NCI-H526 (cell line): ENCODE measurements at places on chromosomes 12 and 14.
A peak's percentile ranks its signal among the peaks of the same experiment; 100 is the strongest.

DNA sequence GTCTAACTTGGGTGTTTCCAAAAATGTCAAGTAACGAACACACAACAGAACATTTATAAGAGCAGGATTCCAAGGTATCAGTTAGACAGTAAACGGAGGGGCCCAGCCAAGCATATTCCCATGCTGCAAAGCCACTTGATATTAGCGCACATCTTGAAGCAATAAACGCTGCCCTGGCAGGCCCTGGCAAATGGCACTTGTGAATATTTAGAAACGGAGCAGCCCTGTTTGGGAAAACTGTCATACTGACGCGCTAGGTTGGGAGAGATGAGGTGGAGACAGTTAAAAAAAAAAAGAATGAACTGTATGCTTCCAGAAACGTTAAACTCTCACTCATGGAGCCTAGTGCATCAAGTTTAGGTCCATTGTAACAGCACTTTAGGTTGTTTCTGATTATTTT, 9.3 kb downstream of the DGLUCY start:
- no peak for DNase-seq

- no peak for DNase-seq
Observed at GRCh38 chr12:124603100-124603541, 35.7 kb upstream of the NCOR2 start.

GRCh38 chr12:123494124-123494851, 36.3 kb downstream of the SNRNP35 start:
- no peak for DNase-seq

DNA sequence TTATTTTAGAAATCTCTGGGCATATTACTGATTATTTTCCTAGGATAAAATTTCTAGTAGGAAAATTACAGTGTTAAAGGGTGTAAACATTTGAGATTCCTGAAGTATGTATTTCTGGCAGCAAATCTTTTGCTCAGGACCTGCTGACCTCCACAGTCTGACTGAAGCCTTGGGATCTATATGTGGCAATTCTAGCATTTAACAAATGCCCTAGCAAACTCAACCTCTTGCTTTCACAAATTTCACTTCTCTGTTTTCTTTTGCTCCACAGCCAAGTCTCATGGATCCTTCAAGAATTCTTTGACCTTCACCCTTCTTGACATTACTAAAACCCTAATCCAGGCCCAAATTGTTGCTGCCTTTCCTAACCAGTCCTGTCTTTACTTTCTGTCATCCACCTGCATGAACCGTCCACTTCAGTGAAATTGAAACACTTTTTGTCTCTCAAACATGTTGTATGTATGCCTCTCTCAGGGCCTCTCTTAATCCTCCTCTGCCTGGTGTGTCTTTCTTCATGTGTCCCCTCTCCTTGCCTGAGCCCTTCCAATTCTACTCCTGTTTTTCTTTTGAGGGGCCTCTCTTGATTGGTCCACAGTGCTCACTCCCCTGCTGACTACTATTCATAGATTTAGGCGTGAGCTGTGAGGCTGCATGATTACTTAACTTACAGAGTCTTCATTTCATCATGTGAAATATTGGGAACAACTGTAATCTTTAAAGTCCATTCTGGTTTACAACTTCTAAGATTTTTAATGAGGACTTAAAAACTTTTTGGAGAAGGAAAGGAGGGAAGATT, 5.1 kb upstream of the DYRK4 start:
- no peak for DNase-seq

- no peak for DNase-seq
Observed at GRCh38 chr12:92546635-92547348, 156.0 kb upstream of the PLEKHG7 start.

DNA sequence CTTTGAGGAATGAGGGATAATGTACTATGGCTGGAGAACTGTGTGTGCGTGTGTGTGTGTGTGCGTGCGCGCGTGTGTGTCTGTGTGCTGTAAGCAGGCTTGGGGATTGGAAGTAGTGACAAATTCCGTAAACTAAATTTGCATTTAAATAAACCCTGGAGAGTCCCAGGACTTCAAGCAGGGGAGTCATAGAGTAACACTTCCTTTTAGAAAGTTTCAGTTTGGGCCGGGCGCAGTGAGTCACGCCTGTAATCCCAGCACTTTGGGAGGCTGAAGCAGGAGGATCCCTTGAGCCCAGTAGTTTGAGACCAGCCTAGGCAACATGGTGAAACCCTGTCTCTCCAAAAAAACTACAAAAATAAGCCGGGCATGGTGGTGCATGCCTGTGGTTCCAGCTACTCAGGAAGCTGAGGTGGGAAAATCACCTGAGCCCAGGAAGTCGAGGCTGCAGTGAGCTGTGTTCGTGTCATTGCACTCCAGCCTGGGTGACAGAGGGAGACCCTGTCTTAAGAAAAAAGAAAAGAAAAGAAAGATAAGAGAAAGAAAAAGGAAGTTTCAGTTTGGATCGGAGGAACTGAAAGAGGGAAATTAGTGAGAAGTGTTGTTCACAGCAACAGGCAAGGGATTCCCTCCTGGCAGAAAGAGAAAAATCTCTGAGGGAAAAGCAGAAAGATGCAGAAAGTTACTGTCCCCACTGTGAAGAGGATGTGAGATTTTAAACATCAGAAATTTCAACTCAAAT, 222.7 kb upstream of the SOX5 start:
- no peak for DNase-seq

DNA sequence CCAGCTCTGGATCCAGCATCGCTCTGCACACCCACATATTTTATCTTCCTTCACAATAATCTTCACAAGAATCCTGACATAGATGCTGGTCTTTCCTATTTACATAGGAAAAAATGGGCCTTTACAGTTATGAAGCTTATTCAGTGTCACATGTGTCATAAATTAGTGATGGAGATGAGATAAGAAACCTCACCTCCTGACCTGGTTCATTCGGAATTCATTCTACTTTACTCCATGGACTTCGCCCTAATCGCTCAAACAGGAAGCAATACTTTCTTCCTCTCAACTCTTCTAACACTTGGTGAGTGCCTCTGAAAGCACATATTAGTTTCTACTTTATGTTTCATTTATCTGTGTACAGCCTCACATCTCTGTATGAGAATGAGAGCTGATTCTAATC, 12.0 kb upstream of the SINHCAF start:
- peak; percentile 23 for DNase-seq

DNA sequence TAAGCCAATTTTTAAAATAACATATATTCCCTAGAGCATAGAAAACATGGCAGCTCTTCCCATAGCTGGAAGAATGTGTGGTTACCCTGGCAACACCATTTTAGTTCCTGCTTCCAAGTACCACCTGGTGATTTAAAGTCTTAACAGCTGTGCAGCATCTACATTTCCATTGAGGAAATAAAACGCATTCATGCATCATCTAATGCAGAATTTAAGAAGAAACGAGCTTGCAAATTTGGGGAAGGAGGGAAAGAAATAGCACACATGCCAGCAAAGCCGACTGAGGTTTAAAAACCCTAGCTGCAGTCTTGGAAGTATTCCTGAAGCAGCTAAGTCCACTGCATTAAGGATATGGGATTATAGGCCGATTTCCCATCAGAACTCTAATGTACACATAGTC, 22.8 kb upstream of the SLC38A2 start:
- no peak for DNase-seq

- no peak for DNase-seq
Observed at GRCh38 chr12:71356569-71356968, 83.0 kb upstream of the LGR5 start.

GRCh38 chr14:31927348-31927832, 149.7 kb upstream of the ARHGAP5 start:
- no peak for DNase-seq

GRCh38 chr12:62860501-62861411, 74.2 kb downstream of the PPM1H start:
- DNase-seq, result no peak

- DNase-seq, result peak; percentile 68
Observed at GRCh38 chr12:111745211-111745610, 21.5 kb upstream of the ALDH2 start.

- no peak for DNase-seq
Observed at GRCh38 chr14:71354801-71355200, 447.5 kb downstream of the PCNX1 start.

GRCh38 chr12:70236990-70237389, 6.2 kb upstream of the CNOT2 start:
- no peak for DNase-seq

- no peak for DNase-seq
Observed at GRCh38 chr12:28442101-28442500, 251.8 kb downstream of the CCDC91 start.

- no peak for DNase-seq
Observed at GRCh38 chr12:83826112-83826511, 1086.5 kb downstream of the SLC6A15 start.

GRCh38 chr14:23347406-23348296, 5.0 kb downstream of the SLC22A17 start:
- DNase-seq, result no peak

DNA sequence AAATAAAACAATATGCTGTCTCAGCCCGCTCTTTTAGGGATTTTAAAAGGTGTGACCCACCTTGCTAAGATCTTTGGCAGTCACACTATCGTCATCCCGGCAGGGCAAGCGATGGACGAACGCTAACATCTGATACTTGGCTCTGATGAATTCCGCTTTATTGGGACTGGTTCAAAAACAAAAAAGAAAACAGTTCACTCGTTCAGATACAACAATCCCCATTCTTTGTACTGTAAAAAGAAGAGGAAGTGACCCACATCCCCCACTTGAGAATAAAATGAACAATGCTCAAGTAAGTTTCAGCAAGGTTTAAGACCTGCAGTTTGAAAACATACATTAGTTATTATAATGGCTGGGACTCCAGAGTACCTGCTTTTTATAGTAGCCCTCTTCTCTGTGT, 7.3 kb downstream of the GIT2 start:
- no peak for DNase-seq

GRCh38 chr14:94924189-94924588, 154.3 kb upstream of the GSC start:
- DNase-seq, result no peak

GRCh38 chr14:105019861-105020814, 745 bp downstream of the CDCA4 start:
- DNase-seq, result no peak

DNA sequence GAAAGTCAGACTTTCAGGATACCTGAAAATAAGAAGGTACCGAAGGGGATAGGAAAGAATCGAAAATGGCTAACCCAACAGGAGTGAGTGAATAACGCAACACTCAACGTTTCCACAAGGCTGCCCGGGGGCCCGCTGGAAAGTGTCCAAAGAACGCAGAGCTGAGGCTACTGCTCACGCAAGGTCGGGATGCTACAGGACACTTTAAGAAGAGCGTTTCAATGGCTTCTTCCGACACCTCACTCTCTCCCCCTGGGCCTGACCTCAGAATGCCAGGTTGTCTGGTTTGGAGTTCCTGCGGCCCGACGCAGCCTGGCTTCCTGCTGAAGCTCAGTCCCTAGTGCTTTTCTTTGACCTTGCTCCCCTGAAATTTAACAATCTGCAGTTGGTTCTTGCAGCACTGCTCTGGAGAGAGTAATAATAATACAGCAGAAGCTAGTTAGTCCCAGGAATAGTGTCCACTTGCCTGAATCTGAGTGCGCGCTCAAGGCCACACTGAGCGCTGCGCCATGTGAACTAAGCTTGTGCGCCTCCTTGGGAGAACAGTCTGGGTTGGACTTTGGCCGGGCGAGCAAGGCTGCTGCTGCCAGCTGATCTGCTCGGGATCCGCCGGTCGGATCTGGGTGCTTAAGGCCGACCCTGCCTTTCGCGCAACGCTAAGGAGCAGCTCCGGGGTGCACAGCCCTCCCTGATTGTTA, 2.0 kb upstream of the ALX1 start:
- DNase-seq, result no peak

DNA sequence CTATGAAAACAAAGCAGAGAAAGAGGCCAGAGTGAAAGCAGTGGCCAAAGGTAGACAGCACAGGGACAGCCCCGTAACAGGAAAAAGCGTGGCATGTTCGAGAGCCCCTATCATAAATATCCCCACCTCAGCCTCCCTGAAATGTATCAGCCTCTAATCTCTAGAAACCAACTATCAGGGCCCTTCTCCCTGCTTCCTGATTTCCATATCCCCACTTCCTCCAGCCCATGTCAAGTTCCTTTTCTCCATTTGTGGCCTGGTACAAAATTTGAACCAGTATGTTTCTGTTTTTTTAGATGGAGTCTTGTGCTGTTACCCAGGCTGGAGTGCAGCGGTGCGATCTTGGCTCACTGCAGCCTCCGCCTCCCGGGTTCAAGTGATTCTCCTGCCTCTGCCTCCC, 16.9 kb downstream of the DEPDC4 start:
- DNase-seq, result no peak

GRCh38 chr12:85765453-85765869, 70.7 kb downstream of the RASSF9 start:
- no peak for DNase-seq

DNA sequence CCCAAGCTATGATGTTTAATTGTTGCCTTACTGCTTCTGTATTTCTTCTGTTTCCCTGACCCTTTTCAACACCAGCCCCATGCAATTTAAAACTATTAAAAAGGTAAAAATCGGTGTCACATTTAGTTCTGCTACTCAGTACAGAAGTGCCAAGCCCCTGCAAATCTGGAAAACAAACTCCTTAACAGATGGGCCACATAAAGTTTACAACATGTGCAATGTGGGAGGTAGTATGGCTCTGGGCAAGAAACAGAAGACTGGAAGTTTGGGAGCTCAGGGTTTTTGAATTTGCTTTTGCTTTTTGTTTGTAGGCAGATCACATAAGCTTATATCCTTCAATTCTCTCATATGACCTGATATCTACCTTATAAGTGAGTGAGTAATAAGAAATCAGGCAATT, 404.0 kb upstream of the ATP2B1 start:
- no peak for DNase-seq
